ENCODE measurements at places on chromosomes 2 and 18.
A peak's percentile ranks its signal among the peaks of the same experiment; 100 is the strongest.

GRCh38 chr2:39593439-39594393 lies 72.0 kb upstream of the TMEM178A start:
- no peak for DNase-seq

DNA sequence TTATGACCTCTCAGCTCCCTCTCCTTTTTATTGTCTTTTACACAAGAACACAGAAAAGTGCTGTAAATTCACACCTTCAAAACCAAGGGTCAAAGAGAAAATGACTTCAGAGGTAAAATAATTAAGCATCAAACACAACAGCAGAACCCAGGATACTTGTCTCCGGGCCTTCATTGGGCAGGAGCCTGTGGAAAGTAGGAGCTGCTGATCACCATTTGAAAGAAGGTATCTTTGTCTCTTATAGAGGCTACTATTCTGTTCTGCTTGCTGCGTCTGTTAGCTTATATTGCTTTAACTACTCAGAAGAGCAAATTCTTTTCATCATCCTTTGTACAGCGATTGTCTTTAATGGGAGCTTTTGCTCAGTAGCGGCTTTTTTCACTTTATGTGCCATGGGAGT lies 261.1 kb downstream of the PTGR3 start:
- DNase-seq = no peak

- DNase-seq = no peak
Measured at GRCh38 chr2:10193851-10194820, 71.6 kb downstream of the RRM2 start.

- DNase-seq = no peak
Measured at GRCh38 chr2:118942031-118942430, at the start of gene MARCO. MARCO (plus strand) TSS chr2:118942194; CDS start chr2:118942301, 107 bp downstream.

DNA sequence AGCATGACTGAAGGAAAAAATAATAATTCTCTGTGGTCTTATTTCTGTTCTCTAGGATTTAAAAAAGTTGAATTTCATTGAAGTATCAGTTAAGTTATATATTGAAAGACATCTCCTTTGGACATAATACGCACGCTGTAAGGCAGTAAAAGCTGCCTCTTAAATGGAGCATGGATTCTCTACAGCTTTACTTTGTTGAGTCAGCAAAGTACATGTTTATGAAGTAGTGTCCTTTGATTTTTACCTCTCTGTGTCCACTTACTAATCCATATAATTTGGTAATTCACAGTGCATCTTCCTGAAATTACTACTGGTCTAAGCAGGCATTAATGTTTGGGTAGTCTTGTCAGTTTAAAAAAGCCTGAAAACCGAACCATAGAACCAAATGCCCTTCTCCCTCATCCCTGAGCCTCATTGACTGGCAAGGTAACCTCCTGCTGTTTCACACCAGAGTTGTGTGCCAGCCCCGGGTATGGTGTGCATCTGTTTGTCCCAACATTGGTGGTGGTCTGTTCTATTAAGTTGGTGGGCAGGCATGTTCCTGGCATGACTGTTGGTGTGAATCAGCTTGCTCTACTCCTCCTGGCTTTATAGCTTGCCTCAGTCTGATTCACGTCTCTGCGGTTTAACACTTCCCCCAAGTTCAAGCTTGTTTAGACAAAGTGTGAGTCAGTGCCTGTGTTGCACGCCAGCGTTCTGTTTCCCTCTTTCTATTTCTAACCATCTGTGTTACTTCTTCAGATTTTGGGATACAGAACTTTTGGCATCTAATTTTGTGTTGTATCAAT lies 71.0 kb upstream of the ITM2C start:
- DNase-seq = peak; percentile 39

DNA sequence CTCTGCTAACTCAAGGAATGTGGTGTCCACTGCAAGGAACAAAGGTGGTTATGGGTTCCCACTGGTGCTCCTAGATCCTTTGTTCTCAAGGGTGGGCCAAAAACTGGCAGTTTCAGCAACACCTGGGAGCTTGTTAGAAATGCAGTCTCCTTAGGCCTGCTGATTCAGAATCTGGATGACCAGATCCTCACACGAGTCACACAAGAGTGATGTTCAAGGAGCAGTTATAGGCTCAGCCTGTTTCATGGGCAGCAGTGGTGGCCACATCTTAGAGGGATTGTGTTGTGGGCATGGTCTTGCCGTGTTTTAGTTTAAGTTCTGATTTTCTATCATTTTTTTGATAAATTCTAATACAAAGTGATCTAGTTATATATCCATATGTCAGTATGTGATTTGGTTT lies 28.7 kb upstream of the MGAT5 start:
- DNase-seq = no peak

GRCh38 chr2:131413148-131413747 lies 49.3 kb upstream of the RAB6D start:
- DNase-seq = no peak

DNA sequence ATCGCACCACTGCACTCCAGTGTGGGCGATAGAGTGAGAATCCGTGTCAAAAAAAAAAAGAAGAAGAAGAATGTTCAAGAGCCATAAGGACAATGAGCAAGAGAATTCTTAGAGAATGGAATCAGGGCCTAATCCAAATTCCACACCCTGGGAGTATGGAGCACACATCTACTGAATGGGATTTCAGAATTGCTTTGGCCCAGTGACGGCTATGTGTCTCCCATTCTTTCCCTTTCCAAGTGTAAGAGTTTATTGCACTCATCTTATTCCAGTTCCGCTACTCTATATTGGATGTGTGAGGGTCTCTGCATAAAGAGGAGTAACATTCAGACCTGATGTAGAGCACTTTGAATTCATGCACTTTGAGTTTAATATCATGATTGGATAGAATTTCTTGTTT lies 5.9 kb upstream of the RBM43 start:
- DNase-seq = no peak

- DNase-seq = no peak
Measured at GRCh38 chr2:62785810-62786597, 80.5 kb downstream of the EHBP1 start.

GRCh38 chr2:154392256-154392655 lies 306.2 kb upstream of the KCNJ3 start:
- no peak for DNase-seq

DNA sequence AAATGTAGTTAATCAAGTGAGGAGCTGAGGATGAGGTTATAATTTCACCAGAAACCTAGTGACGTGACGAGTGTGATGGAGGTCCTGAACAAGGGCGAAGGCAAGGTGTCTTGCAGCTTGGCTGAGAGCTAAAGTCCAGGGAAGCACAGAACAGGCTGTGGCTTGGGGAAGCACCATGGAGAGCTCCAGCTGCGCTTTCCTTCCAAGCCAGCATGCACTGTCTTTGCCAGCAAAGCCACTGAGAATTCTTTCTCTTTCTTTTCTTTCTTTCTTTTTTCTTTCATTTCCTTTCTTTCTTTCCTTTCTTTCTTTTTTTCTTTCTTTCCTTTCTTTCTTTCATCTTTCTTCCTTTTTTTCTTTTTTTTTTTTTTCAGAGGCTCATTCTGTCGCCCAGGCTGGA lies 239.3 kb downstream of the FBXO15 start:
- DNase-seq = no peak

- DNase-seq = no peak
Measured at GRCh38 chr2:102140377-102140776, 2.2 kb upstream of the IL1R1 start.

- no peak for DNase-seq
Measured at GRCh38 chr2:210199854-210200253, 25.4 kb downstream of the ACADL start.

DNA sequence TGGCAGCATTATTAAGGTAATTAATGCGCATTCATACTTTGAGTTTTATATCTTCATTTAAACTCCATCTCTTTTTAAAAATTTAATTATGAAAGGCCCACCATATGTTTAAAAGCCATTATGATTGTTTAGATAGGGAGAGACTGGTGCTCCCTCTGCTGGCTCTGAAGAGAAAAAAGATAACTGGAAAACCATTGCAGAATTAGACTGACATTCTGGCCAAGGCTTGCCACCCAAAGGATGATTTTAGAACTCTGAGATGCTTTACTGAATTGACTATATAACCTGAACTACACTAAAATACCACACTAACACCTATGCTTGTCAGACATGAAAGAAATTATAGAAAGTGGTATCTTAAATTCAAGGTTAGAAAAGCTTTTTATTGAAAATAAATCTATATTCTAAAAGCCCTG lies 127.6 kb upstream of the SPOPL start:
- DNase-seq = no peak

DNA sequence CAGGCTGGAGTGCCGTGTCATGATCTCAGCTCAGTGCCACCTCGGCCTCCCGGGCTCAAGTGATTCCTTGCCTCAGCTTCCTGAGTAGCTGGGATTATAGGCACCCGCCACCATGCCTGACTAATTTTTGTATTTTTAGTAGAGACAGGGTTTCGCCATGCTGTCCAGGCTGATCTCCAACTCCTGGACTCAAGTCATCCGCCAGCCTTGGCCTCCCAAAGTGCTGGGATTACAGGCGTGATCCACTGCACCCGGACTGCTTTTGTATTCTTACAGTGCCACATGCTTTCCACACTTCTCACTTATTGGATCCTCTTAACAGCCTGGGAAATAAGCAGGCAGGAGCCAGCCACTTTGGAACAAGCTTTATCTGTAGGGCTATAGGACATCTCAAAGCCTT lies 25.3 kb upstream of the BCL2L11 start:
- no peak for DNase-seq

GRCh38 chr2:61693744-61694143 lies 155.6 kb upstream of the XPO1 start:
- DNase-seq = no peak

DNA sequence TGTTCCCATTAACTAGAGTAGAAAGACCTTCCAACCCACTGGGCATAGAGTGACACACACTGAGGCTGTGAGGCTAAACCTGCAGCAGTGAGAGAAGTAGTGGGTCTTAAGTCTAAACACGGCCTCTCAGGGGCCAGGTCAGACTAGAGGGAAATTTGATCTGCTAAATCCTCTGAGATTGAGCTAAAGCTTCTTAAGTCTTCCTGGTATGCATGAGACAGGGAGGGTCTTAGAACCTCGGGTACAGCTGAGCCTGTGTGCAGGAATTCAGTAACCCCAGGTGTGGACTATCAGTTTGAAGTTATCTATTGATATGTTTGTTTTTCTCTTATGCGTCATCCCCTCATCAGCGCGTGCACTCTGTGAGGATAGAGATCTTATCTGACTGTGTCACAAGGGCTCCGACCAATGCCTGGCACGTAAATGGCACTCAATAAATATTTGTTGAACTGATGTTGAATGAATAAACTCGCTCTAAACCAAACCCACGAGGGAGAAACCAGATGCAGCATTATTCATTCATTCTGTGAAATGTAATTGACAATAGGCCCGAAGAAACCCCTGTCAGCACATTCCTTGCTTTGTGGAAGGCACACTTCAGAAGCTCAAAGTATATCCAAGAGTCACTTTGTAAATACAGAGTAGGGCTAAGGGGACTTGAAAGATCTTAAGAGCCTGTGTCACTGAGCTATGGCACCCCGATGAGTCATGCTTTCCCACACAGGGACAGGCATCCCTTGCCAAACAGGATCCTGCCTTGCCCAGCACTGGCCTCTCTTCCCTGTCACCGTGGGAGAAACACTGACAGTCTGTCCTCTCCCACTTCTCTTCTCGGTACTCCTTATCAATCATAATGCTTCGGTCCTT lies 21.7 kb upstream of the RAB10 start:
- DNase-seq = no peak

- DNase-seq = no peak
Measured at GRCh38 chr2:13638181-13638580, 921.4 kb downstream of the TRIB2 start.

- no peak for DNase-seq
Measured at GRCh38 chr2:32940316-32940997, 6.3 kb upstream of the LTBP1 start.

GRCh38 chr18:74378179-74378682 lies 62.6 kb downstream of the C18orf63 start:
- no peak for DNase-seq

DNA sequence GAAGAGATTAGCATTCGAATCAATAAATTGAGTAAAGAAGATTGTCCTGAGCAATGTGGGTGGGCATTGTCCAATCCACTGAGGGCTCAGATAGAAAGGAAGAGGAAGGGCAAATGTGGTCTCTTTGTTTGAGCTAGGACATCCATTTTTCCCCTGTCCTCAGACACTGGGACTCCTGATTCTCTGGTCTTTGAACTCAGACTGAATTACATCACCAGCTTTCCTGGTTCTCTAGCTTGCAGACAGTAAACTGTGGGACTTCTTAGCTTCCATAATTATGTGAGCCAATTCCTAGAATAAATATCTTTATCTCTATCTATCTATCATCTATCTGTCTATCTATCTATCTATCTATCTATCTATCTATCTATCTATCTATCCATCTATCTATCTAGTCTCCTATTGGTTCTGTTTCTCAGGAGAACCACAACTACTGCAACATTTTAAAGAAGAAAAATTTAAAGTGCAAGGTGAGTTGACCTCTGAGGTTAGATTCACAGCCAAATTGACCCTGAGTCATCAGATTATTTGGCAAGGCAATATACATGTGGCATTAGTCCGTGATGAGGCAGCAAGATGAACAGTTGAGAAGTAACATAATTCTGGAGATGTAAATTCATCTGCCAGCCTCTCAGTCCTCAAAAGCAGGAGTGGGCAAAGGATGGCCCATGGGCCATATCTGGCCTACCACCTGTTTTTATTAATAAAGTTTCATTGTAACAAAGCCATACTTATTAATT lies 191.4 kb downstream of the PDE11A start:
- DNase-seq = no peak

DNA sequence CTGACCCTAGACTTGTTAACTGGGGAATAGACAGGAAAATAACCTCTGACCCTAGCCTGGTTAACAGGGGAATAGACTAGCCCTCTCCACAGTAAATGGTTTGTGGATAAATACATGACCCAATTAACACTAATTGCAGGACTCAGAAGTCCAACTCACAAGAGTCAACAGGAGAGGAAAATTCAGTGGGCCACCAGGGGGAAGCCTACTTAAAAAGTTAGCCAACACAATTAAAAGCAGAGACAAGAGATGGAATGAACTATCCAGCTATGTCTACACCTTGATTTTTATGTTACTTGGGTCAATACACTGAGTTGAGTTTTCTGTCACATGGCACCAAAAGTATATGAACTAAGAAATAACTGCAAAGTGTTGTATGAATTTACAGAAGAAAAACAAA lies 158.8 kb upstream of the SLC39A10 start:
- peak; percentile 45 for DNase-seq

- DNase-seq = no peak
Measured at GRCh38 chr2:12091201-12091806, 344.9 kb downstream of the LPIN1 start.

DNA sequence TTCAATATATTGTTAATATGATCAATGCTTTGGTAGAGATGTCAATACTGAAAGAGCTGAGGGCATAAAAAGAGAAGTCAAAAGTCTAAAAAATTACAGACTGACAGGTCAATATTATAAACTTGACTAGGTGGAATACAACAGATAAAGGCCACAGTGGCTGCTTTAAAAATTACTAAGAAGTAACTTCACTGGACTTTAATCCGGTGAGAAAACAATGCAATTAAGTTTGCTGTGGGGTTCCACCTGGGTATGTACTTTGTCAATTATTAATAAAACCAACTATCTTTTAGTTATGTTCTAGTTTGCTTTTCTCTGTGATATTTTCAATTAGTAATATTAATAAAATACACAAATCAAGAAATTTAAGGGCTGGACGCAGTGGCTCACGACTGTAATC lies 44.7 kb downstream of the RAPH1 start:
- no peak for DNase-seq

- DNase-seq = no peak
Measured at GRCh38 chr2:74188018-74188601, 9.4 kb upstream of the MOB1A start.
